ENCODE measurements at places on chromosomes 1 and 21.

- DNase-seq: no peak
These were observed 16.8 kb upstream of the MARK1 start for GRCh38 chr1:220511179-220511578.

DNA sequence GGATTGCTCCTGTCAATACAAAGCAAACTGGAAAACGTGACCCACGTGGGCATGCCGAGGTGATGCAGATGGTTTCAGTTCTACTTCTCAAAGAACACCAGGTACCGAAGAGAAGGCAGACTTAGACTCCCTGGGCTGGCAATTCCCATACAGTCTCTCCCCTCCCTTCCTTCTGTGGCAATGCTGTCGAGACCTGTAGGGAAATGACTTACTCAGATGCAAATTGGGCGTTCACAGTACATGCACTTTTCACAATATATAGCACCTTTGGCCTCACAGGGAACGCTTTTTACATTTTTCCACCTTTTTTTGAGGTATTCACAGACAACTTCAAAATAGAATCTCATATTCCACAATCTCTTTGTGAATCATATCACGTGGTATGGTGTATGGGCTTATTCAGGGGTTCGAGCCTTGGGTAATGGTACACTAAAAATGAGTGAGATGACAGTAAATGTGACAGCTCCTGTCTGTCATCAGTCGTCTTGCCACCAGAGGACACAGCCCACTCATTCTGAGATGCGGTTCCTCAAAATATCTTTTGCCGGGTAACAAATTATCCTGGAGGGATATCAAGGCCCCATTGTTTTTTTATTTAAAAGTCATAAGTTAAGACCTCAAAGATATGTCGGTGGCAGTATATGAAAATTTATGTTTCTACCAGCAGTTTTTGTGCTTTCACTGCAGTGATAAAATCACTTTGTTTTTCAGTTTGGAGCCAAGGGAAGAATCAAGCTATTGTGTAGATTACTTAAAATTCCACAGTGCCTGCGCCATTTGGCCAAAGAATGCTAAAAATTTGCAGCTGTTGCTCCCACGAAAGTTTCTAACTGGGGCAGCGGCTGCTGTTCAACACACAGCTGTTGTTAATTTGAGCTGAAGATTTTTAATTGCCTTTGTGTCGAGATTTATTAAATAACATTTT lies 168.4 kb downstream of the ZZZ3 start:
- no peak for DNase-seq

GRCh38 chr21:17270229-17270628 lies 242.6 kb upstream of the CXADR start:
- no peak for DNase-seq

- DNase-seq: no peak
These were observed 22.9 kb upstream of the VPS13D start for GRCh38 chr1:12206792-12207424.

DNA sequence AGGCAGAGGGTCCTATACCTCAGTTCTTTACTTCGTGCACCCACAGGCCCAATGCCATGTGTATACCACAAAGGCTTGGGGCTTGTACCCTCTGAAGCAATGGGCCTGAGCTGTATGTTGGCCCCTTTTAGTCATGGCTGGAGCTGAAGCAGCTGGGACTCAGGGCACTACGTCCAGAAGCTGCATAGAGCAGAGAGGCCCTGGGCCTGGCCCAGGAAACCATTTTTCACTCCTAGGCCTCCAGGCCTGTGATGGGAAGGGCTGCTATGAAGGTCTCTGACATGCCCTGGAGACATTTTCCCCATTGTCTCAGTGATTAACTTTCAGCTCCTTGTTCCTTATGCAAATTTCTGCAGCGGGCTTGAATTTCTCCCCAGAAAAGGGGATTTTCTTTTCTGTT lies 48.1 kb upstream of the VTCN1 start:
- no peak for DNase-seq

Measured in activated CD8-positive, alpha-beta memory T cell treated with anti-CD3 and anti-CD28 coated beads for 4 hours (primary cell).